Fibroblast of the aortic adventitia (primary cell): ENCODE measurements at places on chromosomes 7 and 10. TPM values are rescaled to one million over a fixed set of nuclear protein-coding genes. Genes with fewer than 3 reads are reported as not detected.
A peak's percentile ranks its signal among the peaks of the same experiment; 100 is the strongest.

The EFCAB10 gene
- total RNA-seq: not detected in 2 replicates

The REEP3 gene
- total RNA-seq: 17.7 and 95.1 TPM in 2 replicates

The TYW1B gene
- 0.99 and 1.9 TPM in 2 replicates for total RNA-seq

- DNase-seq: no peak
Observed at GRCh38 chr10:122544493-122544892, 16.1 kb upstream of the DMBT1 start.

DNA sequence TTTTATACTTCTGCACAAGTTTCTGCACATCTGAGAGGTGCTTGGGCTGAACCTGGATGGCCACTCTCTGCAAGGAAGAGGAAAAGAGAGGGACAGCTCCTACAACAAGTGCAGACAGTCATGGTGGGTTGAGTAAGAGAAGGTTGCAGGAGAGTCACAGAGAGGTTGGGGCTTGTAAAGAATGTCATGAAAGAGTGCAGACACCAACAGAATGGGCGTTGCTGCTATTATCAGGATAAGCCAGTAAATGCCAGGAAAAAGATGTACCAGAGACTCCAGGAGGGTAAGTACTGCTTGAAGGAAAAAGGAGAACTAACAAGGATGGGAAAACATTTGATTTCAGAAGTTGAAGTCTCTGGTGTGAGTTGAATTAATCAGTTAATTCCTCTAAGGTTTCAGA lies 77.8 kb upstream of the NRP1 start:
- no peak for DNase-seq

DNA sequence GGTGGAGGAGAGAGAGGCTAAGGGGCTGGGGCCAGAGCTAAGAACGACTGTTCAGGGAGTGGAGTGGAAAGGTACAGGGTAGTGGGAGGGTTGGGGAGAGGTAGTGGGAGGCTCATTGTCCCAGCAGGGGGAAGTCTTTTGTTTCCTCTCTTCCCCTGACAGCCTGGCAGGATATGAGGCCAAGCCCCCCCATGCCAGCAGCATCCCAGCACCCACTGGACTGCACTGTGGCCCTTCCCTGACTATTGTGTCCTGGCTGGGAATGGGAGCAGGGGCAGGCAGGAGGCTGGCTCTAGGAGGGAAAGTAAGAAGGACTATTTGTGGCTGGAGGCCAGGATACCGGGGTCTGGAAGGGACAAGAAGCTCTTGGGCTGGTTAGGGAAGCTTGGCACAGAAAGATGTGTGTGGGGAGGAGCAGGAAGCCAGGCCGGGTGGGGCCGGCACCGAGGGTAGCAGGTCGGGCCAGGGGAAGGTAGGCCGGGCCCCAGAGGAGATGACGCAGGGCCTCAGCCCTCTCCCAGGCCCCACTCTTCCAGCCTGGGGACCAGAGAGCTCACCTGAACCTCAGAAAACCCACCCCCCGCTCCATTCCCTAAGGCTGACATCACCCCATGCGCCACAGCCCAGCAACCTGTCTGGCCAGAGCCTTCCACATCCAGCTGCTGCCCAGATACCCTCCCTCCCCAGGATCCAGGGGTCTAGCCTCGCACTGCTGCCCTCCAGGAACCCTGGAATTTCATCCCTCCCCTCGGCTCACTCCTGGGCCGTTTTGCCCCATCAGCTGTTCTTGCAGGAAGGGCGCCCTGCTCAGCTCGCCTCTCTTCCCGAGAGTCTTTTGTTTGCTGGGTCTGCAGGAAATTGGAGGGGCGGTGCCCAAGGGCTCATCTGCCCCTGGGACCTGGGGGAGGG lies 8.8 kb upstream of the EPHB4 start:
- DNase-seq: no peak

DNA sequence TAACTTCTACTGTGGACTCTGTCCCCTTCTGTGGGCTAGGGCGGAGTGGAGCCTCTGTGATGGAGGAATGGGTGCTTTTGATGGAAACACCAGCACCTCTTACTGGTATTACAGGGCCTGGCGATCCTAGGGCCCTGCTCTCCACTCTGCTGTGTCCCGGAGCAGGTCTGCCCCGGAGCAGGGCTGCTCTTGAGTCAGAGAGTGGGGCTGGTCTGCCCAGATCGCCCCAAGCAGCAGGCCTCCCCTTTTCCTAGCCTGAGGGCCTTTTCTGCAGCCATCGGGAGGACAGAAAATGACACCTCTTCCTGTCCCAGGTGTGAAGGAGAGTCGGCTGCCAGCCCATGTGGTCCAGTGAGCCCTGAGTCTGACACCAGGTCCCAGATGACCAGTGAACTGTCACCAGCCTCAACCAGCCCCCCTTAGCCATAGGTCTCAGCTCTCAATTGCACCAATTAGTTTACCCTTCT lies 1.4 kb downstream of the ZNF282 start:
- DNase-seq: no peak

- DNase-seq: peak; percentile 77
Observed at GRCh38 chr7:22651534-22652243, 75.3 kb upstream of the IL6 start.

- DNase-seq: peak; percentile 37
Observed at GRCh38 chr10:8183241-8183704, 128.8 kb downstream of the GATA3 start.

- peak; percentile 16 for DNase-seq
Observed at GRCh38 chr10:15897287-15897686, 37.0 kb upstream of the MINDY3 start.

GRCh38 chr10:117497736-117498135 lies 44.8 kb upstream of the EMX2 start:
- DNase-seq: no peak

- no peak for DNase-seq
Observed at GRCh38 chr10:81280497-81281479, 594.2 kb upstream of the NRG3 start.

GRCh38 chr7:155489862-155490696 lies 32.1 kb downstream of the EN2 start:
- DNase-seq: peak; percentile 13

- DNase-seq: no peak
Observed at GRCh38 chr7:142607351-142607750, 141.9 kb upstream of the PRSS1 start.

GRCh38 chr7:103918631-103919271 lies 70.7 kb downstream of the RELN start:
- no peak for DNase-seq
